SK-N-MC (cell line): ENCODE measurements at places on chromosomes 7 and 10.

DNA sequence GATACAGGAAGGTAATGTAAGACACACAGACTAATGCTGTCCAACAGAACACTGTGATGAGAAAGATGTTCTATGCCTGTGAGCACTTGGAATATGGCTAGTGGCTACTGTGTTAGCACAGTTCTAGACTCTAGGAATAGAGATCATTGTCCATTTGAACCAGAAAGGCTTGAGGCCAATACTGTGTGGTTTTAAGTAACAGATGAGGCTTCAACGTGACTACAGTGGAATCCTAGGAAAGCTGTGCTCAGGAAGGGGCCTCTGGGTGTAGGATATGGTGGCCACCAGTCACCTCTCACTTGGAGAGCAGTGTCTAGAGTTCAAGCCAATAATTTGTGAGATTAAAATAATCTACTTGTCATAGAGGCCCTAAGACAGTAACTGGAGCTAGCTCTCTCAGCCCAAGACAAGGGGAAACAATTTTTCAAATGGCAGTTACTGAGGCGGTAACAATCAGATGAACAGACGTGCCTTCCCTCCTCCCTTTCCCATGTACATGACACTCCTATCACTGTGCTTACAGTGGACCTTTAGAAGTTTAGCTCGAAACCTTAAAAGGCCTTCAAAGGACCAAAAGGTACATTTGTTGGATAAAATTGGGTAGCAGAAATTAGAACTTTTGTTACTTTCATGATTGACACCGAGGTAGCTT lies 10.2 kb downstream of the ZDHHC16 start:
- DNase-seq = no peak

DNA sequence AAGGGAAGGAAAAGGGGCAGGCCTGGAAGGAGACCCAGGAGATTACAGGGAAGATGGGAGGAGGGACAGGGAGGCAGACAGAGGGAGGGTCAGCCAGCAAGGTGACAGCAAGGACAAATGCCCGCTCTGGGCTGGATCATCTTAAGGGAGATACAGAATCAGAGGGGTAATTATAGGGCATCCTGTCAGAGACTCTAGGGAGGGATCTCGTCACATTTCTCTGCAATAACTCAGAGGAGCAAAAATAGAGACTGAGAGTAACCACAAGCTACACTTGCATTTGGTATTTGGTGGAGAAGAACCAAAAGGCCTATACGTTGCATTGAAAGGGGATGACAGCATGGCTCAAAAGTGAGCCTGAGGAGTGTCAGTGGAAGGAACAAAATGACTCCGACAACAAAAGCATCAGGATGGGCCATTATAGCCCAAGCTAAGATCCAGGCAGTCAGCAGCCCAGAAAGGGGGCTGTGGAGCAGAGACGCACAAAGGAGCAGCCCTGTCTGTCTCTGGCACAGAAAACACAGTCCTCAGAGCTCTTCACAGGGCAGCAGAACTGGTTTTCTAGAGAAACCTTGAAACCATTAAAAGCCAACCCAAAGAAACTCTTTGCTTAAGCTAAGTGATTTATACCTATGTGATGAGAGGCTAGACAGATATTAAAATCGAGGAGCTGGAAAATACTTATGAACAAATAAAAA lies 430.2 kb upstream of the VSTM2A start:
- DNase-seq = no peak

DNA sequence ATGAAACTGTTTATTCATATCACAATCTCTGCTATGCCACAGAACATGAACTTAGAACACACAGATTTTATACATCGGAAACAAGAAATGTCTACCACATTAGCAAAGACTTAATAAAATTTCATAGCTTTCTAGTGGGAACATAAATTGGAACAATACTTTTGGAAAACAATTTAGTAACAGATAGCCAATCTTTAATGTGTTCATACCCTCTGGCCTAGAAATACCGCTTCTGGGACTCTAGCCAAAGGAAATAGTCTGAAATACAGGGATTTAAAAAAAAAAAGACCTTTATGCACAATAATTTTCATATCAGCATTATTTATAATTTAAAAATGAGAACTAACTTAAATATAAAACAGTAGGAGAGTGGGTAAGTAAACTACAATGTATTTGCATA lies 168.5 kb downstream of the PLXNA4 start:
- DNase-seq = no peak

DNA sequence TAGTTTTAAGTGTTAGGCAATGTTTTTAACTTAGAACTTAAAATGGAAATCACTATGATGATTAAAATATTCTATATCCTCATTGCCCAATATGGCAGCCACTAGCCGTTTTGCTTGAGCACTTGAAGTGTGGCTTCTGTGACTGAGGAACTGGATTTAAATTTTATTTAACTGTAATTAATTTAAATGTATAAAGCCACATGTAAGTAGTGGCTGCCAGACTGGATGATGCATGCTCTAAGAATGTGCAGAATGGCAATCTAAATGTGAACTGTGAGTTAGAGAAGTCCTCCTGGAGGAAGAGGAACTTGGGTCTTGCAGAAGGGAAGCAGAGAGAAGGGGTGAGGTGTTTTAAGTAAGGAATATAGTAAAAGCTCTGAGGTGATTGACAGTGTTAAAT lies 451.4 kb downstream of the SUGCT start:
- DNase-seq = no peak

GRCh38 chr7:27600247-27600646 lies 62.4 kb downstream of the HIBADH start:
- no peak for DNase-seq

- no peak for DNase-seq
These were observed 46.1 kb downstream of the MYL10 start for GRCh38 chr7:101582971-101583370.

GRCh38 chr10:18323916-18324315 lies 183.7 kb downstream of the CACNB2 start:
- no peak for DNase-seq
